ENCODE measurements at places on chromosomes 3 and 15.

- DNase-seq: no peak
Observed at GRCh38 chr3:66486646-66487045, 14.2 kb downstream of the LRIG1 start.

GRCh38 chr15:95295363-95295762 lies 1035.1 kb upstream of the NR2F2 start:
- no peak for DNase-seq

- DNase-seq: no peak
Observed at GRCh38 chr3:197064771-197065170, 35.2 kb upstream of the MELTF start.

DNA sequence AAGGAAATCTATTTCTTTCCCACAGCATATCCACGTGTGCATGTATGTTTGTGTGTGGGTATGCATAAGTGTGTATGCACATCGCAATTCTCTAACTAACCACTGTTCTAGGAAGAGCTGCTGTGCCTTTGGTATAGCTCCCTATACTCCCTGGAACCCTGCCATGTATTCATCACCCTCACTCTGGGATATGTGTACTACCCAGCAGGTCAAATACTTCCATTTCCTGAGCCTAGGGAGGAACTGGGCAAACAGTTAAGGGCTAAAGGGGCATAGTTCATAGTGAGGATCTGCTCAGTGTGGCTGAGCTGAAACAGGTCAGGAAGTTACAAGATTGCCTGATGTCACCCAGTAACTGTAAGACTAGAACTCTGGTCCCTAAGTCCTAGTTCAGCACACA lies 260.4 kb downstream of the RPLP1 start:
- no peak for DNase-seq

GRCh38 chr3:157354722-157355121 lies 81.9 kb upstream of the PTX3 start:
- DNase-seq: no peak

DNA sequence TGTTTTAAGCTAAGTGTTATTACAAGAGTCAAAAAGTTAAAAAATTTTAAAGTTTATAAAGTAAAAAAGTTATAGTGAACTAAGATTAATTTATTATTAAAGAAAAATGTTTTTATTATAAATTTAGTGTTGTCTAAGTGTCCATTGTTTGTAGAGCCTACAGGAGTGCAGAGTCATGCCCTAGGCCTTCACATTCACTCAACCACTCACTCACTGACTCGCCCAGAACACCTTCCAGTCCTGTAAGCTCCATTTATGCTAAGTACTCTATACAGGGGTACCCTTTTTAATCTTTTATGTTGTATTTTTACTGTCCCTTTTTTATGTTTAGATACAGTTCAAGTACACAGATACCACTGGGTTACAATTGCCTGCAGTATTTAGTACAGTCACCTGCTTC lies 37.2 kb downstream of the EEFSEC start:
- DNase-seq: no peak

DNA sequence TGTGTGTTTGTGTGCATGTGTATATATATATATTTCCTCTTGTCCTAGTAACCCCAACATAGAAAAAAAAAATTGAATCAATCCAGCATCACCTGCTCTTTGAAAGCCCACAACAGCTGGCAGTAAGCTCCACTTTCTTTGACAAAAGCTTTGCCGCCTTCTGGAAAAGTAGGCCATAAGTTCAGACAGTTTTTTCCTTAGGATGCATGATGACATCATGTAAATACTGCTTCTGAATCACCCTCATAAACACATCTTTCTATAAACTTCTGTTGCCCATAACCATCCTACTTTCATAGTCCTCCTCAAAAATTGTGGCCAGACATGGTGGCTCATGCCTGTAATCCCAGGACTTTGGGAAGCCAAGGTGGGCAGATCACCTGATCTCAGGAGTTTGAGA lies 67.4 kb downstream of the CSNK1G1 start:
- no peak for DNase-seq

GRCh38 chr15:78341057-78341987 lies 1.2 kb downstream of the CRABP1 start:
- DNase-seq: no peak

GRCh38 chr3:195542316-195542697 lies 818 bp downstream of the PPP1R2 start:
- no peak for DNase-seq

DNA sequence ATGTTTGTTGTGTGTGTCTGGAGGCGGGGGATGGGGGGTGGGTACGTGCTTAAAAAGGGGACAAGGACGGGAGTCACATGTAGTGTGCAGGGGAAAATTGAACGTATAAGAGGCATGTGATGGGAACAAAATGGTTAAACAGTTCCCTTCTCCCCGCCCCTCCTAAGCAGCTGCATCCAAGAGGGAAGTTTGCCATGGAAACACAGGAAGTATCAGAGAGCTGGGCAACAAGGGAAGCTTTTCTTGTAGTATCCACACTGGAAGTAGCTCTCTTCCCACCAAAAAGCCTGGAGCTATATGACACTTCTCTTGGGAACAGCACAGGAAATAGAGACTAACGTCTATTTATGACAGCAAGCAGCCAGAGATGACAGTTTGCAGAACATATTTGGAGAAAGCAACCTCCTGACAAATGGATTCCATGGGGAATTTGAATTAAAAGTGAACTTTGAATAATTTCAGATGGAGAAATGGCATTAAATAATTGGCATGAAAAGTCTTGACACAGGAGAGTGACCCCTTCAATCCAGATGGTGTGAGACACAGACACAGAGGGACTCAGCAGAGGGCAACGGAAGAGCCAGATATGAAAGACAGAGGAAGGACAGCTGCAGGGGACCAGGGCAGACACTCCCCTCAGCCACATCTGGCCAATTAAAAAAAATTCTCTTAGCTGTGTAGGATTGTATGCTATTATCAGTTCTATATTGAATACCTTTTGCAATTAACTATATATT lies 294.2 kb upstream of the TBL1XR1 start:
- no peak for DNase-seq

GRCh38 chr3:80889535-80889934 lies 871.9 kb downstream of the GBE1 start:
- DNase-seq: no peak

DNA sequence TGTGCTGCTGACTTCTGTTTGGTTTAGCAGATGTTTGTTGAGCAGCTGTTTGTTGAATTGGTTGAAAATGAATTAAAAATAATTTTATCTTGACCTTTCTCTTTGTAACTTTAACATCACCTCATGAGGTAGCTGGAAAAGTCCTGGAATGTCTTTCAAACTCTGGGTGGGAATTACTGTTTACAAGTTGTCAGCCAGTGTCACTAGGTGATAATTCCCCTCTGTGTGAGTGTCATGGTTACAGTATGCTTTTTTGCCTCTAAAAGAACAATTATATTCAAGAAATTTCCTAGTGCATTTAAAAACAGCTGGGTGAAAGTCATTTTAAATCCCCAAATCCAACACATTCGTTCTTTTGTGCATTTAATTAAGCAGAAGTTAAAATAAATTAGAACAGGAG lies 113.2 kb downstream of the PTPRG start:
- DNase-seq: no peak

- no peak for DNase-seq
Observed at GRCh38 chr3:72274493-72275330, 489.8 kb upstream of the PROK2 start.

GRCh38 chr3:62481962-62482361 lies 108.6 kb upstream of the FEZF2 start:
- no peak for DNase-seq

GRCh38 chr15:68051907-68052306 lies 2.2 kb upstream of the PIAS1 start:
- DNase-seq: no peak

DNA sequence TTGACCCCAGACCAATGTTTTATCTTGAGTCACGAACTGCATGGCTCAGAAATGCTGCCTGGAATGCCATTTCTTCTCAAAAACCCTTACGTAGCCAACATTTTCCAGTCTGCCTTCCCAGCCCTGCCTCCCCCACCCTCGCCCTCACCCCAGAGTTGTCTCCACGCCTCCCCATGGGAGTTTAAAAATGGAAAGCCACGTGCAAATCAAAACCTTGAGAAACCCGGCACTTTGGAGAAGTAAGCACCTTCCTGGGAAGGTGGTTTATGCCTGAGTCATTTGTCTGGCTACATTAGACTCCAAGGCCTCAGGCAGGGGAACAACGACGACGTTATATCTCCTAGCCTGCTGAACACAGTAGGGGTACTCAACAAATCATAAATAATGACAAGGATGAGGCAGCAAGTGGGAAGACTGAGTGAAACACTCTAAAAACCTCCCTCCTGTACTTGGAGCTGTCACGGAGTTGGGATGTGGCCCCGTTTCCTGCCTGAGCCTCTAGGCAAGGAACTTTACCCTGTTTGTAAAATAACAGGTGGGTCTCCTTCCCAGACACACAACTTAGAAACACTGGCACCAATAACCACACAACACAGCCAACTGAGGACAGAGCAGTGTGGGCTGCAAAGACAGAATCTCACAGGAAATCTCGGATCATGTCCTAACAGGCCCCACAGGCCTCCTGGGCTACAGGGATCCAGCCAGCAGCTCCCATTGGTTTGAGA lies 179.1 kb downstream of the NTRK3 start:
- no peak for DNase-seq

DNA sequence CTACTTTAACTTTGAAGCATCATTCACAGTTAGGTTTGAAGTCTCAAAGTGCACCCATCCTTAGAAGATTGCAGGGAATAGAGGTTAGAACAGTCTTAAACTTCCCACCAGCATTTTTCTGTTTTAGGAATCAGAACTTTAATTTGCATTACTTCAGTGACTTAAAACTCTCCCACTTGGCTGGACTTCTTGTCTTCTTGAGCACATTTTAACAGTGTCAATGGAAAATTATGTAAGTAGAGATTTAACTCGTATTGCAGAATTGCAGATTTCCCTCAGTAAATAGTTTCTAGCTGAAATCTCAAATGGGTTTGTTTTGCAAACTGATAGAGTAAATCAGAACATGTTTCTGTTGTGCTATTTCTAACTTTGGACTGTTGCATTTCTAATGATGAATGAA lies 369.6 kb downstream of the OTOL1 start:
- no peak for DNase-seq

GRCh38 chr3:133832802-133833144 lies 27.2 kb downstream of the SRPRB start:
- DNase-seq: no peak

GRCh38 chr3:150803440-150803985 lies 40.5 kb upstream of the SIAH2 start:
- DNase-seq: no peak

DNA sequence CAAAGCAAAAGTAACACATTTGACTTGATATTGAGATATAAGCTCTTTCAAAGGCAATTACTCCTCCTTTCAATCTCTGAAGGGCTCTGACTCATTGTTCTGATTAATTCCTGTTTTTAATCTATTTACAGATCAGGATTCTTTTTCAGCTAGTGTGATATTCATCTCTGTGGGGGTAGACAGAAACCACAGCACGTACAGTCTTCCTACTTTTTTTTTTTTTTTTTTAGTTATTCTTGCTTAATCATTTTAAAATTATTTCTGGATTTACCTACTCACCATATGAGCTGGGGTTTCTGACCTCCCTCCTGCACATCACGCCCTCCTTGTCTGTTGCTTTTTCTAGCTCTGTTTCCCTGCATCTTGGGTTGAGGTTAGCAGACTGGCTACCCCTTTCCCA lies 1.4 kb downstream of the CNTN3 start:
- DNase-seq: no peak

- DNase-seq: no peak
Observed at GRCh38 chr3:58999134-58999773, 50.6 kb downstream of the CFAP20DC start.

GRCh38 chr15:96180087-96180748 lies 150.3 kb upstream of the NR2F2 start:
- no peak for DNase-seq

GRCh38 chr15:71335591-71335990 lies 220.3 kb downstream of the THSD4 start:
- no peak for DNase-seq

- no peak for DNase-seq
Observed at GRCh38 chr3:186841620-186842019, 890 bp upstream of the ADIPOQ start.

DNA sequence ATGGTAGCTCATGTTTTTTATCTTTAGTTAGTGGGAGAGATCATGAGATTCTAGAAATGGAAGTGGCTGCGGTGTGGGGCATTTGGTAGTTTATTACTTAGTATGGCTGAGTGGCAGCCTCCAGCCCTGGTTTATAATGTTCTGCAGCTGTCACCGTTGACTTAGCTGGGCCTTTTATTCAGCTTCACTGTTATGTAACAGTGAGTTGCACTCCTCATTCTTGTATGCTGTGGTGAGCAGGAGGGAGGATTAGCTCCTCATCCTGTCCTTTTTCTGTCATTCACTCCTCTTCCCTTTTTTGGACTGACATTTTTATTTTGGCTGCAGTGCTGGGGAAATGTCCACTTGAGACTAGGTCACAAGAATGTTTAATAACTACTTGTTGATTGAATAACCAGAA lies 29.5 kb downstream of the RAD54L2 start:
- no peak for DNase-seq

GRCh38 chr15:89114990-89115389 lies 26.7 kb downstream of the ABHD2 start:
- no peak for DNase-seq

DNA sequence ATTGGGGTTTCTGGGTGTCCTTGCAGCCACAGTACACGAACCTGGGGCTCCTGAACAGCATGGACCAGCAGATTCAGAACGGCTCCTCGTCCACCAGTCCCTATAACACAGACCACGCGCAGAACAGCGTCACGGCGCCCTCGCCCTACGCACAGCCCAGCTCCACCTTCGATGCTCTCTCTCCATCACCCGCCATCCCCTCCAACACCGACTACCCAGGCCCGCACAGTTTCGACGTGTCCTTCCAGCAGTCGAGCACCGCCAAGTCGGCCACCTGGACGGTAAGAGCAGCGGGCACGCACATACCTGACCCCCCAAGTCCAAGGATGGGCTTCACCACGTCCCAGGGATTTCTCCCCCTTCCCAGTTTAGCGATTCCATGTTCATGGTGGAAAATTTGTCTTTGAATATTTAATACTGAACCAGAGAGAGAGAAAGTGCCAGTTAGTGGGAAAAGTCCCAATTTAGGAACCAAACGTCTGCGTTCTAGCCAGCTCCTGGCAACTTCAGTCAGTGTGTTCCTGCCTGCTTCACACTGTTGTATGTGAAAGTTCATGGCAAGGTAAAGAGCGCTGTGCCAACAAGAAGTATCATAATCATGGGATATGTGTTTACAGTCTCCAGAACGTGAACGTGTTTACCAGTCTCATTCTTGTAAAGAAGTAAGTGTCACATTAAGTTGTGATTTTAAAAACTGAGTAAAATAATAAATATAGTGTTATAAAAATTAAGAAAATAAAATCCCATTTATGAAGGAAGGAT lies 177.2 kb downstream of the TP63 start:
- DNase-seq: no peak
